ENCODE measurements at places on chromosomes 5 and 9.
A peak's percentile ranks its signal among the peaks of the same experiment; 100 is the strongest.

DNA sequence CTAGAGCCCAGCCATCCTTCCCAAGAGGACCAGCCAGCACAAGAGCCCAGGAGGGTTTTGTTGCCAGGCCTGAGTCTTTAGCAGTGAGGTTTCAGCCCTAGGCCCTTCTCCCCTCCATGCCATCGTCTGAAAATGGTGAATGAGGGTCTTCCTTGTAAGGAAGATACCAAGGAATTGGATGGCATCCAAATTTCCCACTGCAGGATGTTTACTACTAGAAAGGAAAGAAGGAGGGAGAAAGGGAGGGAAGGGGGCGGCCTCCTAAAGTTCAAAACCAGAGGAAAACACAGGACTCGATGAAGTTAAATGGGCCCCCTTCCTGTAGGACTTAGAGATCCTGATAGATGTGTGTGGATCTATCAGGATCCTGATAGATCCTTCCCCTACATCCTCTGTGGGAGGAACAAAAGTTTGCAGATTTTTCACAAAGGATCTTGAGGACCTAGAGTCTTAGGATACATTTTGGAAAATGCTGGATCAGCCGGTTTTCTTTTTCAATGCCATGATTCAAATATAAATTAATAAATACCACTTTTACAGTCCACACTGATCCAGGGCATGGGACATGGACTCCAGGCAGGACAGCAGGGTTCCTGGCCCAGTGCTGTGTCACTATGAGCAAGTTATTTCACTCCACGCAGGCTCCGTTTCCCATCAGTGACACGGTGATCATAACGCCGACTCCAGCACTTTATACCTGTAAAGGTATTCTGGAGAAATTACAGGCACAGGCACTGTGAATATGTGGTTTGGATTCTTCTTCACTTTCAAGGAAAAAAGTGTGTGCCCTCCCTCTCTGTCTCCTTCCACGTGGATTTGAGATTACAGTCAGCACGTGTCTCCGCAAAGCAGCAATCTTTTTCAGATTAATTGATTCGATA lies 40.9 kb downstream of the C5orf15 start:
- no peak for DNase-seq

GRCh38 chr9:95317119-95317892 lies at the start of gene FANCC:
TSS of gene FANCC (minus strand) at chr9:95317709. CDS start at chr9:95249291, 68,418 bp downstream.
- DNase-seq, result peak; percentile 97

DNA sequence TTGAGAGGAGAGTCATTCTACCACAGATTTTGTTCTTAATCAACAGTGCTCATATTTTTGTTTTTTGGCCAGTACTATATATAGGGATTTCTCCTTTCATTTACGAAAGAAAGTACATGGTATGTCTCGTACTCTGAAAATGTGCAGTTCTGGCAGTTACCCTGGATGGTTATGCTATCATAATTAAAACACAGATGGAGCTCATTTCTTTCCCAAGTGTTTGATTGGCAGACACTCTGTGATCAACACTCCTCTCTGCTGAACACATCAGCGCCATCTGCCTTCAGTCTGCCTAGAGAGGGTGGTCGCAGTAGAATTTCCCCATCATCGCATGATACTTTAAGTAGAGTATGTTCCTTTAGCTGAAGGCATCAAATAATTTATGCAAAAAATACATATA lies 64.5 kb downstream of the PAM start:
- no peak for DNase-seq

- DNase-seq, result no peak
These were observed 68.0 kb downstream of the HINT1 start for GRCh38 chr5:131096774-131097710.

DNA sequence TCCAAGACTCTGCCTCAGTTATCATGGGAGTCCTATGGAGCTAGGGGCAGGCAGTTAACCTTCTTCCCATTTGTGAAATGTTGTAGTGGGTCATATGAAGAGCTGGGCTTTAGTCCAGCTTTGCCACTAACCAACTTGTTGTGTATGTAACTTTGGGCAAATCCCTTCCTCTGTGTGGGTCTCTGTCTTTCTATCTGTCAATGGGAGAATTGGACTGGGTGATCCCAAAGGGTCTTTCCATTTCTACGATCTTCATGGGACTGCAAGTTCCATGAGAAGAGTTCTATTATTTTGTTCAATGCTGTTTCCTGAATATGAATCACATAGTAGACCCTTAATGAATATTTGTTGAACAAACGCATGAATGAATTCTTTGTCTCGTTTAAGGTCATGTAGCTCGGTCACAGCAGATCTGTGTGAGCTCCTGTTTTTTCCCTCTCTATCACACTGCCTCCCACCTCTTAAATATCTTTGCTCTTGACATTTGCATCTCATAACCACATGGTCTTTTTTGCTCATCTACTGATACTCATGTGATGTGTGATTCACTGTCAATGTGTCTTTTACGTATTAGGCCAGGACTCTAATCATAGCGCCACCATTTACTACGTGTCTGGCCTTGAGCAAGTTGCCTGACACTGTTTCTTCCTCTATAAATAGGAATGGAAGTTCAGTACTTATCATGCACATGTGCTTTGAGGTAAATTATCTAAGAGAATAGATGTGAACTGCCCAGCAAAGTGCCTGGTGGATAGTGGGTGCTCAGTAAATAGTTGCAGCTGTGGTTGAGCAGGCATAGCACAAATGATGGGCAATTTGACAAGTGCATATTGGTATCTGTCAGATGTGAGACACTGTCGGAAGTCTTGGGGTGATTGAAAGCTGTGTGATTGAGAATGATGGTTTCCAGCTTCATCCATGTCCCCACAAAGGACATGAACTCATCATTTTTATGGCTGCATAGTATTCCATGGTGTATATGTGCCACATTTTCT lies 37.4 kb downstream of the PTTG1 start:
- no peak for DNase-seq

DNA sequence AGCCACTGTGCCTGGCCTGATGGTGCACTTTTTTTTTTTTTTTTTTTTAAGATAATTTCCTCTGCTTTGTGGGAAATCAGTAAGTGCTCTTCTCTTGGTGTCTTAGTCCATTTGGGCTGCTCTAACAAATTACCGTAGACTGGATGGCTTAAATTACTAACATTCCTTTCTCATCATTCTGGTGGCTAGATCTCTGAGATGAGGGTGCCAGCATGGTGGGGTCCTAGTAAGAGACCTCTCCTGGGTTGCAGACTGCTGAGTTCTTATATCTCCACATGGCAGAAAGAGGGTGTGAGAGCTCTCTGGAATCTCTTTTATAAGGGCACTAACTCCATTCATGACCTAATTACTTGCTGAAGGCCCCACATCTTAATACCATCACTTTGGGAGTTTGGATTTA lies 133.9 kb upstream of the ANKRD55 start:
- DNase-seq, result no peak

DNA sequence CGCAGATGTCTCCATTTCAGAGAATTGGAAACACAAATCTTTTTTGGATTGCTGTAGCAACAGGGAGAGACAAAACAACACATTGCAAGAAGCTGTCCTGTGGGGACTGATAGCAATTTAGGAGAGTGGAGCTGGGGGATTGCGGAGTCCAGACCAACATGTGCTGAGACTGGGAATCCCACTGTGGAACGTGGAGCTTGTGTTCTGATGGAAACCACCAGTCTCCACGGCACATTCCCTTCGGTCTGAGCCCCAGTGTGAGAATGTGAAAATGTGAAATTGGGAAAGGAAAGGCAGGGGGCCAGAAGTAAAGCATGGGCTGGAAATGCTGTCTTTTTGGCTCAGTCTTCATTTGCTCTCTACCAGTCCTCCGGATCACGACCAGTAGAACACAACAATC lies 348.8 kb upstream of the TNC start:
- DNase-seq, result no peak

DNA sequence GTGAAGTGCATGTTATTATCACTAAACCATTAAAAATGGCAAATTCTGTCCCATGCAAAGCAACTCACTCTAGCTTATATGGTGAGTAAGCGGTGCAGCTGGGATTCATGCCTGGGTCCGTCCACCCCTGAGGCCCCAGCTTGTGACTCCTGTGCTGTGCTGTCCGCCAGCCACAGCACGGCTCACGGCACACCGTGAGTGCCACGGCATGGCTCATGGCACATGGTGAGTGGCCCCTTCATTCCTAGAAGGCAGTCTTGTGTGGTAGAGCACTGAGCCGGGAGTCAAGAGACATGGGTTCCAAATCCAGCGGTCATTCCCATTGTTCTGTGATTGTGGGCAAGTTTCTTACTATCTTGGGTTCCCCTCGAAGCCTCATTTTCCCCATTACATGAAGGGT lies 18.8 kb downstream of the RGS3 start:
- DNase-seq, result no peak

GRCh38 chr9:76114144-76114543 lies 223.7 kb downstream of the PCSK5 start:
- no peak for DNase-seq

- no peak for DNase-seq
These were observed 249.4 kb downstream of the PRDM9 start for GRCh38 chr5:23756779-23757178.

GRCh38 chr5:96721351-96721977 lies 59.3 kb downstream of the CAST start:
- no peak for DNase-seq

DNA sequence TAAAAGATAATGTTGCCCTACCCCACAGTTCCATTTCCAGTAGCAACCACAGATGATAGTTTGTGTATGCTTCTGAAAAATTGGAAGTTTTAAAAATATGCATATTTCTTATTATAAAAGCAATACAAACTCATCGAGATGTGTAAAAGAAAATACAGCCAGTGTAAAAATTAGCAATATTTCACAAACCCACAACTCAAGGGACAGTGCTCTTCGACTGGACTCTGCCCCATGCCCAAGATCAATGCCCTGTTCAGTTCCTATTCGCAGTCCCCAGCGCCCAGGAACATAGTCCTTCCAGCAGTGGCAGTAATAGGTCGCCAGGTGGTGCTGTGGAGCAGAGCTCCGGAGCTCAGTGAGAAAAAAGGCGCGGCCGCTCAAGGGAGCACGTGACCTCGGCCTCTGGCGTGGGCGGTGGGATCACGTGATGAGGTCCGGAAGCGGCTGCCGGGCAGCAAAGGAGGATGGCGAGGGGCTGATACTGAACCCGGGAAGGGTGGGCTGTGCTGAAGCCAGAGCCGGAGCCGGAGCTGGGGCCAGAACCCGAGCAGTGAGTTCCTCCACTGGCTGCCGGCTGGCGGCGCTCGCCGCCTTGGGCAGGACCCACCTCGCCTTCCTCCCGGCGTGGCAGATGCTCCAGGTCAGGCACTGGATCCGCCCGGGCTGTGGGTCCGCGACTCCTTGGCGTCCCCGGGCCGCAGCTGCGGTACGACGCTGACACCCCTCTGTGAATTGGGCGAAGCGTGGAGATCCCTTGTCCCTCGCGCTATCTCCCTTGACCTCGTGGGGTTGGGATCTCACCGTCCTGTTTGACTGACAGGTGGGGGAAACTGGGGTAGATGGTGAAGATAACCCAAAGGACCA lies at the start of gene SLC36A1:
Gene SLC36A1, plus strand, starts transcription at position 430 of the 864 bp plus-strand sequence. CDS start 11,190 bp downstream, outside the sequence.
- peak; percentile 98 for DNase-seq

- DNase-seq, result no peak
These were observed 1.6 kb downstream of the ELL2 start for GRCh38 chr5:95959888-95960666.

- DNase-seq, result peak; percentile 59
These were observed 63.6 kb upstream of the UBAC1 start for GRCh38 chr9:136024696-136025316.

DNA sequence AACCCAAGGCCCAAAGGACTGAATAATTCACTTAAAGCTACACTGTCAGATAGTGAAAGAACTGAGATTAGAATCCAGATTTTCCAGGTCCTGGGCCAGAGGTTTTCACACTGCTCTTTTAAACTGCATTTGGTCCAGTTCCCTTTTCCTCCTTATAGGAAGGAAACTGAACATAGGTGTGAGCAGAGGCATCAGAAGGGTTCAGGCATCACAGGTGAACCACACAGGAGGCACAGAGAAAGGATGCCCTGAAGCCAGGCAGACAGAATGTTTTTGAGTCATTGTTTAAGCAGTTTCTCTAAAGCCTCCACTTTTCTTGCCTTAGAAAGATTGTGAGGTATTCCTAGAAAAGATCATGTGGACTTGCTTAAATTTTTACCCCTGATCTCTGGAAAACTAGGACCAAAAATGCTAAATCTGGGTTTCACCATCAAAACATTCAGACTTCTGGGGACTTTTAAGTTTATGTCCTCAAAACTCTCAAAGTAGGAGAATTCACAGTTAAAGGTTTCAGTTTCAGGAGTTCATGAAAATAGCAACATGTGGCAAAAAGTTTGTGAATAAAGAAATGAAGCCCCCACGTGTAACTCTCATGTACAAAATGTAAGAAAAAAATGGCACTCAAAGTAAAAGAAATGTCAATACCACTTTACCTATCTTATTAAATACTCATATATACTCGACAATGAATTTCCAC lies 386.1 kb downstream of the NTRK2 start:
- no peak for DNase-seq

DNA sequence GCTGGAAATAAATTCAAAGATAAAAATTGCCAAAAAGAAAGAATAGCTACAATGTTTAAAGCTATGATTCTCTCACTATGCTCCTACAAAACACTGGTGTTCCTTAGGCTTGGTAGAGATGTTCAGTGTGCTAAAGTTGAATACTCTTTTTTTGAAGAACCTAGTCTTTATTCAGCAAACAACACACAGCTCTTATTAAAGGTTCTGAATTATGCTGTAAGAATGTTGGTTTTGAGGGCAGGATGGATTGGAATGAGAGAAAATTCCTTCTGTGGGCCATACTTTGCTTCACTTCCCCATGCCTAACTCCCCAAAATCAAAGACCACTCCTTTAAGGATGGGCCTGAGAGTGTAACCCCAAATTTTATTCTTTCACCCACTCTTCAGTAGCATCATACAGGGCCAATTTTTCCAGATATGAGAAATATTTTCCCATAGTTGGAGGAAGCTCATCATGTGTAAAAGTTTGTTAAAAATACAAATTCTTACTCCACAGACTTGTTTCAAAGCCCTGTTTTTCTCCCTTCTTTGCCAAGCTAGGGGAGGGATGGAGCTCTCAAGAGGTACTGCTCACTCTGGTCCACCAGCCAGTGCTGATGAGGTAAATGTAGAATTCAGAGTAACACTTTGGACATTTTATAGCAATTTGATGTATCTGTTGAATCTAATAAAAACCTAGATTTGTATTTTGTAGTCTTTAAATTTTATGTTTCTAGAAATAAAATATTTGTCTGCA lies 99.3 kb downstream of the GDNF start:
- no peak for DNase-seq

DNA sequence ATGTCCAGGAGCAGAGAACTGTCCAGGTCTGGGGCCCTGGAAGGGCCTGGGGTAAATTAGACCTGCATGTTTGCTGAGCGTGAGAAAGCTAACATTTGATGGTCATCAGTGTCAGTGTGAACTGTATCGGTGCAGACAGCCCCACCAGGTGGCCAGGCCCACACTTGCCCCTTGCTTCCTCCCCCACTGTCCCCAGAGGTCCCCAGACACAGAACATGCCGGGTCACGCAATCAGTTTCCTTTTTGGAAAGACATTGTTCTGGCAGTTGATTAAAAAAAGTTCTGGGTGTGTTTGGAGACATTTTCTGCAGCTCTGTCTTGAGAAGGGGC lies 1.5 kb downstream of the NKD2 start:
- DNase-seq, result peak; percentile 52

- no peak for DNase-seq
These were observed 28.7 kb downstream of the DRD1 start for GRCh38 chr5:175415303-175415702.

GRCh38 chr9:105296877-105297287 lies 52.4 kb downstream of the SLC44A1 start:
- no peak for DNase-seq

- DNase-seq, result no peak
These were observed 705 bp downstream of the SEPTIN8 start for GRCh38 chr5:132776131-132776937.
